ENCODE measurements at places on chromosomes 7 and 10.

DNA sequence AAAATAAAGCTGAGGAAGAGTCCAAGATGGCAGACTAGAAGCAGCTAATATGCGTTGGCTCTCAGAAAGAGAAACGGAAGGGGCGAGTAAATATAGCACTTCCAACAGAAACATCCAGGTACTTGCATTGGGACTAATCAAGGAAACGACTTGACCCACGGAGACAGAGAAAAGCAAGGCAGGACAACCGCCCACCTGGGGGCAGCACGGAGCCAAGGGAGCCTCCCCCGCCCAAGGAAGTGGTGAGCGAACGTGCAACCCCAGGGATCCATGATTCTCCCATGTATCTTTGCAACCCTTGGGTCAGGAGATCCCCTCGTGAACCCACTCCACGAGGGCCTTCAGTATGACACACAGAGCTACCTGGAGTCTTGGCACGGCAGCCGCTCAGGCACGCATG, 45.4 kb upstream of the GRM3 start:
- no peak for DNase-seq

- no peak for DNase-seq
Measured at GRCh38 chr7:42269161-42269560, 32.2 kb upstream of the GLI3 start.

DNA sequence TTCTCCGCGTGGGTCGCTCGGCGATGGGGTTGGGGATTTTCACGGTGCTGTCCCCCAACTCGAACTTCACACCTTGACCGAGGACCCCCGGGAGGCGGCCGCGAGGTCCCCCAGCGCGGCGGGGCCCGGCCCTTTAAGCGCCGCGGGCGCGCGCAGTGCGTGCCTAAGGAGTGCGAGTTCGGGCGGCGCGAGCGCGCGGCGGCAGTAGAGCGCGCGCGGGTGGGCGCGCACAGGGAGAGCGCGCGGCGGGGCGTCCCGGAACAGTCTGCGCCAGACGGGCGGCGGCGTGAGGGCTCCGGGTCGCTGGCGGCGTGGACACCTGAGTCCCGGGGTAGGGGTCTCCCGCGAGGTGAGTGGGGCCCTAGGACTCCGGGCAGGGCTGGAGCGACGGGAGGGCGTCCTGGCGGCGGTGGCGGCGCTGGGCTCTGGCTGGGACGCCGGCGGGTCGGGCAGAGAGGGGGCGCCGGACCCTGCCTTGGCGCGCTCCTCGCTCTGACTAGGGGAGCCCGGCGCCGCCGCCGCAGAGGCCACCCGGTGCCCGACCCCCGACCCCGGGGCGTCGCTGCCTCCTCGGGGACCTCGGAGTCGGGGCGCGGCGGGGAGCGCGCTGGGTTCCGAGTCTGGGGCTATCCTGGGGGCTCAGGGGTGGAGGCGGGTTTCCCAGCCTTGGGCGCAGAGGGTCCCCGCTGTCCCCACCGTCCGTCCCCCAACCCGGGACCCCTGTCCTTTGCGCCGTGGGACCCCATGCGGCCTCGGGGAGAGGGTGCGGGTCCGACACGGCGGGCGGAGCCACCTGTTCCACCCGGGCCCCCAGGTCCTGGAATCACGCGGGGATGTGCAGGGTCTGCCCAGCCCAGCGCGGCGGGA, at the start of gene PROSER2:
Gene PROSER2 (plus strand): TSS at position 235 of the 867 bp plus-strand sequence. CDS start 28,722 bp downstream, outside the sequence.
- no peak for DNase-seq

- DNase-seq = no peak
Measured at GRCh38 chr10:29105516-29106215, 183.2 kb upstream of the LYZL1 start.

GRCh38 chr7:26279405-26279804, 12.3 kb upstream of the SNX10 start:
- DNase-seq = no peak

GRCh38 chr7:154532771-154533170, 470.2 kb downstream of the PAXIP1 start:
- no peak for DNase-seq

GRCh38 chr7:2163600-2164555, 68.9 kb downstream of the MAD1L1 start:
- no peak for DNase-seq

DNA sequence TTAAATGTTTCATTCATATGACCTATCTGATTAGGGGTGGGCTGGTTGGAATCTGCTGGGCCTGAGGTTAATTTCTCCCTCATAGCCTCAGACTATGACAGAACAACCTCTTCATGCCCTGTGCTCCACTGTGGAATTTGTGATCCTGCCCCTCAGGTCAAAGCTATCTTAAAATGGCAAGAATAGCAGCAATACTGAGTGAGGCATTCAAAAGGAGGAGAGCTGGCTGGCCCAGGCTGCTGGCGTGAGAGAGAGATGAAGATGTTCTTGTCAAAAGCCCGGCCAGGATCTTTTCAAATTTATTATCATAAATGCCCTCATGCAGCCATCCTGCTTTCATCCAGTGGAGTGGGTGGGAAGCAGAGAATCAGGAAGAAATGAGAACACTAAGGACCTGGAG, 41.8 kb upstream of the PLCE1 start:
- DNase-seq = no peak

DNA sequence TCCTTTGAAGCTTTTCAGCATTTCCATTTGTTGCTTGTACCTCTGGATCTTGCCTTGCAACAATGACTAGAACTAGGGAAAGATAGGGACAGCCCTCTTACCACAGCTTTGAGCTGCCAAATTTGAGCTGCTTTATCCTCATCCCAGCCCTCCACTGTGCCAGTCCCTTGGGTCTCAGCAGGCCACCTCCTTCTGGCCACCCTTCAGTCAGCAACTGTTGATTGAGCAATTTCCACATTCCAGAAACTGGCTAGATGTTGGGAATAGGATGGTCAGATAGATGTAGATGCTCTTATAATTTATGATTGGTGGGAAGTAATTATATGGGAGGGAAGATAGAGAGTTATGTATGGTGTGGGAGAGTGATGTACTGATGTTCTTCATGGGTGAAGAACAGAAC, 100.1 kb downstream of the ST7 start:
- DNase-seq = no peak

- DNase-seq = no peak
Measured at GRCh38 chr7:25881317-25882037, 270.5 kb upstream of the NFE2L3 start.

DNA sequence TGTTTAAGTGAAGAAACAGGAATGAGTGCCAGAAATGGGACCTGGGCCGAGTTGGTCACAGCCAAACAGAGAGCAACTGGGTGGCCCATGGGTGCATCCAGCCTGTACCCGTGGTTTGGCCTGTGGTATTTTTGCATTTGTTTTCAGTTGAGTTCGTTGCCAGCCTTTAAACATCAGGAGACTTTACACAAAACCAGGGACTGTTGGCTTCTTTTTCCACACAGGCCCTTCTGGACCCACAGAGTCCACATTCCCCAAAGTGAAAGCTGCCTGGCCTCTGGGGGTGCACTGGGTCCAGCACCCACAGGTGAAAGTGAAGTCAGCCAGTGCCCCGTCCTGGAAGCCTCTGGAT, 54.1 kb upstream of the TNS3 start:
- no peak for DNase-seq

DNA sequence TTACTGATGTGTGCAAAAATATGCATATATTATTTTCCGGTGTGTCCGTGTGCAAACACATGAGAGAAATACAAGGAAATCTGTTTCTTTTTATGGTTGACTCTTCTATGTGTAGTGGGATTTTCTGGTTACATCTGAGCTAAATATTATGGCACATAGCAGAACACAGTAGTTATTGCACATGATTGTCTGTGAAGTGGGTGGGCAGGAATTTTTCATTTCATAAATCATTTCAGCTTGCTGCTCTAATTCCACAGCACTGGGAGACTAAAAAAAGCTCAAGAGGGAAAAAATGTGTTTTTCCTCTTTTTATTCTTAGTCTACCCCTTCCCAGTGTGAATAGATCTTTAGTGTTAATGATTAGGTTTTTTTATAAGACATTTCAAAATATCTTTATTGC, 197.9 kb downstream of the MBL2 start:
- no peak for DNase-seq

- no peak for DNase-seq
Measured at GRCh38 chr7:109020251-109020650, 450.6 kb downstream of the DNAJB9 start.

DNA sequence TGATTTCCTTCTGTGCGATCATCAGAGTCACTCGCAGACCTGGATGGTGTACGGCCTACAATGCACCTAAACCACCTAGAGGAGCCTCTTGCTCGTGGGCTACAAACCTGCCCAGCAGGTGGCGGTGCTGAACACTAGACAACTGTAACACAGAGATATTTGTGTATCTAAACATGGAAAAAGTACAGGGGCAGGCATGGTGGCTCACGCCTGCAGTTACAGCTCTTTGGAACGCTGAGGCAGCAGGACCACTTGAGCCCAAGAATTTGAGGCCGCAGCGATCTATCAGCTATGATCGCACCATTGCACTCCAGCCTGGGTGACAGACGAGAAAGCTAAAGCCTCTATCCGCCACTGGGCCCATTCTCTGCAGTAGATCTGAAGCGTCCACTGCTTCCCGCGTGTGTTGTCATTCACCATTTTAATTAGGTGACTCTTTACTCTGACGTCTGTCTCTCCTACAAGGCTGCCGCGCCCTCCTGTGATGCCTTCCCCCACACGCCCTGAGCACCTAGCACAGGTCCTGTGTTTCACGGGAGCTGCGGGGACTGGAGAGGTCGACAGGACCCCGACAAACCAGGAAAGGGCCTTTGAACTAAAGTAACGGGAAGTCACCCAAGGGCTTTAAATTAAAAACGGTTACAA, 774 bp downstream of the TUBGCP2 start:
- no peak for DNase-seq

- DNase-seq = no peak
Measured at GRCh38 chr10:34911661-34912205, 96.6 kb upstream of the PARD3 start.

DNA sequence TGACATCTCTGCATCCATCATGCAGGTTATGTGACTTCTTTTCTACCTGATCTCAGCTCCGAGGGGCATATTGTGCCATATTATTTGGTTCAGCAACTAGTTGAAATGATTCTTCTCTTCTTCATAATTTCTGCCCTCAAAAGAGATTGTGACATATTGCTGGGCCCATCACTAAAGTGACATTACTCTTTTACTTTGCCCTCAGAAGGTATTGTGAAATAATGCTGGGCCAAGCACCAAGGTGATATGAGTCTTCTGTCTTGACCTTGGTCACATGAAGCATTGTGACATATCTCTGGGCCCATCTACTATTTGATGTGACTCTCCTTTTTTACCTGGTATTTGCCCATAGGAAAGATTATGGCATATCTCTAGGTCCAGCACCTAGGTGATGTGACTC, 33.9 kb upstream of the ZNF107 start:
- no peak for DNase-seq

DNA sequence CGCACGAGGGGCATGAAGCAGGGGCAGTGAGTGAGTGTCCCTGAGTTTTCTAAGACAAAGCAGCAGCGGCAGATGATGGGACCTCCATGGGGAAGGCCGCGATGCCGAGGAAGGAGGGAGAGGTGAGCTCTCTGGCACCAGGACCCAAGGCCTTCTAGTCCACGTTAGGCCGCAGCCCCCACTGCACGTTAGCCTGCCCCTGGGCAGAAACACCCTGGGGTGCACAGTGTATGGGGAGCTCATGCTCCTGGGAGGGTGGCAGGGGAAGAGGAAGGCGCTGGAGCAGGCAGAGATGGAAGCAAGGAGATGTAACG, 97.3 kb upstream of the IKZF1 start:
- no peak for DNase-seq

DNA sequence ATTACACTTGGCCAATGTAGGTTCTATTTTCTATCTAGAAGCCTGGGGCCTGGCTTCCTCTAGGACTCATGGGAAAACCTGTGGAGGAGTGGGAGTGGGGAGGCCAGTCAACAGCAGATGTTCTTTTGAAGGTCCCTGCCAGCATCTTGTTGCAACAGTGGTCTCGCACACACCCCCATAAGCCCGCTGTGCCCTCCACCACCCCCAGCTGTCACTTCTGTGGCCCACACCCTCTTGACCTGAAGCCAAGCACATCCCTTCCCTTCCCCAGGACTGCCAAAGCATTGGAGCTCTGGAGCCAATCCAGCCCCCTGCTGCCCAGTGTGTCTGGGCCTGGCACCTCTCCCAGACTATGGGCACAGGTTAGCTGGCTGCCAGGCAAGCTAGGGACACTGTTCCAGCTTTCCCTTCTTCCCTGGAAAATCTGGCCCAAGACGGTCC, 1.9 kb upstream of the STX1A start:
- DNase-seq = no peak

- DNase-seq = no peak
Measured at GRCh38 chr7:155009570-155010157, 6.7 kb upstream of the PAXIP1 start.

- DNase-seq = no peak
Measured at GRCh38 chr7:51034521-51035264, 252.0 kb upstream of the GRB10 start.

- no peak for DNase-seq
Measured at GRCh38 chr10:107649249-107649648, 484.7 kb upstream of the SORCS1 start.

GRCh38 chr7:2198760-2199159, 34.0 kb downstream of the MAD1L1 start:
- DNase-seq = no peak

DNA sequence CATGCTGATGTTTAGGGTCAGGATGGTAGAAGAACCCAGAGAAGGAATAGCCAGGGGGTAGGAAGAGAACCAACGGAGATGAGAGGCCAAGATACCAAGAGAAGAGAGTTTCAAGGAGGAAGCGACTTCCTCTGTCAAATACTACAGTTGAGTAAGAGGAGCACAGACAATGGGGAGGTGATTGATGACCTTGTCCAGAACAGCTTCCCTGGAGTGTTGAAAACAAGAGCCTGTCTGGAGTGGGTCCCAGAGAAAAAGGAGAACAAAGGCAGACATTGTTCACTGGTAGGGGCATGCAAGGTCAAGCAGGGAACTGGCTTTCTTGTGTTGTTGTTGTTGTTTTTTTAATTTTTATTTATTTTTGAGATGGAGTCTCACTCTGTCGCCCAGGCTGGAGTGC, 9.6 kb upstream of the TRIM56 start:
- DNase-seq = no peak

- DNase-seq = no peak
Measured at GRCh38 chr10:50322077-50322476, 70.8 kb upstream of the ASAH2 start.

- DNase-seq = no peak
Measured at GRCh38 chr10:124142960-124143359, 49.6 kb upstream of the CHST15 start.

DNA sequence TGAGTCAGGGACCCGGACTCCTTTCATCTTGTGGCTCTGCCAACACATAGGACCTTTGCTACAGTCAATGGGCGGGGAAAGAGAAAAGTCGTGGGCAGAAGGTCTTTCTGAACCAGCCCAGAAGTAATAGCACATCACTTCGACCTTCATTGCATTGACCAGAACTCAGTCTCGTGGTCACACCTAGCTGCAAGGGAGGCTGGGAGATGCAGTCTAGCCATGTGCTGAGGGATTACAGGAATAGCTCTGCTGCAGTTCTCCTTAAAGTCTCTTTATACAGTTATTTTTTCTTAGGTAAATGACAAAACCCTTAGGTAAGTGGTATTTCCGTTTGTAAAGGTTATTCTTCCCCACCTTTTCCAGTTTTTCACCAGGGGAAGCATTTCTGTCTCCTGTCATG, 25.4 kb downstream of the WIPF3 start:
- DNase-seq = no peak

All from NCI-H187 treated with DMSO at 0.1 percent for 48 hours (cell line).